ENCODE measurements at places on chromosomes 3 and 15. TPM values are rescaled to one million over a fixed set of nuclear protein-coding genes. Genes with fewer than 3 reads are reported as not detected.

Gene SEMA7A
- total RNA-seq, result 14.7 TPM

Gene MORC1
- not detected for total RNA-seq

Gene RLBP1
- total RNA-seq, result 102 TPM

Gene C3orf85
- not detected for total RNA-seq

Gene SPSB4
- 13.7 TPM for total RNA-seq
